ENCODE measurements at places on chromosomes 16 and 17.
A peak's percentile ranks its signal among the peaks of the same experiment; 100 is the strongest.

DNA sequence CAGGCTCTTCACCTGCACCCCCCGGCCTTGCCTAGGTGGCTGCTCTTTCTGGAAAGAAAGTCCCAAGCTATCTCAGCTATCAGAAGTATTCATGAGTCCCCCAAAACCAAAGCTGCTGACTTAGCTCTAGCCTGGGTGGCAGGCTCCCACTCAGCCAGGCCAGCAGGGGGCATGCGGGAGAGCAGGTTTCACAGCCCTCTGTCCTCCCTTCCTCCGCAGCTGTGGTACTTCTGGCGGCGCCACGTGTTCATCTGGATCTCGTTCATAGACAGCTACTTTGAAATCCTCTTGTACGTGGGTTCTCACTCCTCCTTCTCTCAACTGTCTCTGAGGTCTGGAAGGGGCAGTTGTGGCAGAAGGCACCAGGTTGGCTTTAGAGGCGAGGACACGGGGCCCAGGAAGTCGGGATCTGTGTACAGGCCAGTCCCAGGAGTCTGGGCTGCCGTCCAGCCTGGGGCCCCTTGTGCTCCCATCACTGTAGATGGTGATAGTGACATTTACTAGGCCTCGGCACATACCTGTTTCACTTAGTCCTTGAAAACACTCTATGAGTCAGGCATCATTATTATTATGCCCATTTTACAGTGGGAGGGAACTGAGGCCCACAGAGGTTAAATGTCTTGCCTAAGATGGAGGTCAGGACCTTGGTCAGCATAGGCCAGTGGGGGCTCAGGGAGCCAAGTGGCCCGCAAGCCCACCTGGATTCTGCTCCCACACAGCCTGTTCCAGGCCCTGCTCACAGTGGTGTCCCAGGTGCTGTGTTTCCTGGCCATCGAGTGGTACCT lies 12.9 kb downstream of the TRPV2 start:
- no peak for DNase-seq

- DNase-seq, result no peak
Measured at GRCh38 chr16:66926171-66926947, 1.0 kb upstream of the RRAD start.

GRCh38 chr17:41870627-41871026 lies 5.4 kb upstream of the KLHL11 start:
- DNase-seq, result no peak

GRCh38 chr16:84911486-84912216 lies 91.9 kb downstream of the CRISPLD2 start:
- DNase-seq, result no peak

GRCh38 chr16:89099905-89100304 lies 6.3 kb downstream of the ACSF3 start:
- no peak for DNase-seq

GRCh38 chr17:17015230-17015629 lies 27.0 kb upstream of the MPRIP start:
- DNase-seq, result no peak

DNA sequence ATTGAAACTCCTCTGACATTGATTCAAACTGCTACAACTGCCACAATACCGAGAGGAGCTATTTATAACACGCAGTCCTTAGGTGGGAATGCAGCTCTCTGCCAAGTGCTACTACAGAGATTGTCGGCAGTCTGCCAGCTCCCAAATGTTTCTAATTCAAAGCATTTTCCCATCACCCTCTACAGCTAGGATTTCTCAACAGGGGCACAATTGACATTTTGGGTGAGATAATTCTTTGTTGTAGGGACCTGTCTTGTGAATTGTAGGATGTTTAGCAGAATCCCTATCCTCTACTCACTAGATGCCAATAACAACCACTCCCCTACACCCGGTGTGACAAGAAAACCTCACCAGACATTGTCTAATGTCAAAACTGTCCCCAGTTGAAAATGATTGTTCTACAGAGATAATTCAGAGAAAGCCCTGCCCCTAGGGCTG lies 7.8 kb upstream of the N4BP1 start:
- DNase-seq, result no peak

GRCh38 chr16:85696781-85697180 lies 8.0 kb upstream of the GINS2 start:
- DNase-seq, result no peak

- no peak for DNase-seq
Measured at GRCh38 chr17:77364381-77364911, 223.7 kb downstream of the SEC14L1 start.

DNA sequence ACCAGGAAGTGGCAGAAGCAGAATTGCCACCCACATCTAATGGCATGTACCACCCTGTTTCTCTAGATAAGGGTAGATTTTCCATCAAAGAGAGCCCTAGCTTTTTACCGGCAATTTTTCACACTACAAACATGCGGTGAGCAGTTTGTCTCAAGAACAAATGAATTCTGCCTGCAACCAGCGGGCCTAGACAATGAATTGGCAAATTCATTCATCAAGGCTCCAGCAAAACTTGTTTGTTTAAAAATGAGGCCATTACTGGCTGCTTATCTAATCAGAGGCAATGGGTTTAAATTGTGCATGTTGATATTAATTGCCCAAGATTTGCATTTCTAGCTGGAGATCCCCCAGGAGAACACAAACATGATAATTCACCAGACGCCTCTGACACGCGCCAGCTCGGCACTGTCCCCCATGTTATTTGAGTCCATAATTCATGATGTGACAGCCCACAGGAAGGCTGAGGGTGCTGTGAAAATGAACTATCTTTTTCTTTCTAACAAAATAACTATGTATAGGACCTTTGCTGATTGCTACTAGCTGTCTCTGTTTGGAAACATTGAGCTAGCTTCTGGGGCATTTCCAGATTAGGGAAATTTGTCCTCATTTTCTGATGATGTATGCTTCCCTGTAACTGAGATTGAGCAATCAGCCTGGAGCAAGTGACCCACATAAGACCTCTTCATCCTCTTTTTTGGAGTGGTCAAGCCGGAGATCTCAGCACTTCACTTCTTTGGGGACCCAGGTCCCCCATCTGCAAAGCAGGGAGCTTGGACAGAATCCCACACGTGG lies 80.8 kb downstream of the CNGB1 start:
- DNase-seq, result no peak

GRCh38 chr16:17397499-17397891 lies 73.3 kb downstream of the XYLT1 start:
- DNase-seq, result no peak

- DNase-seq, result no peak
Measured at GRCh38 chr16:80375973-80376372, 164.8 kb upstream of the DYNLRB2 start.

GRCh38 chr16:7805686-7806396 lies 473.2 kb downstream of the RBFOX1 start:
- DNase-seq, result no peak

- DNase-seq, result no peak
Measured at GRCh38 chr16:56263711-56264608, 72.7 kb downstream of the GNAO1 start.

DNA sequence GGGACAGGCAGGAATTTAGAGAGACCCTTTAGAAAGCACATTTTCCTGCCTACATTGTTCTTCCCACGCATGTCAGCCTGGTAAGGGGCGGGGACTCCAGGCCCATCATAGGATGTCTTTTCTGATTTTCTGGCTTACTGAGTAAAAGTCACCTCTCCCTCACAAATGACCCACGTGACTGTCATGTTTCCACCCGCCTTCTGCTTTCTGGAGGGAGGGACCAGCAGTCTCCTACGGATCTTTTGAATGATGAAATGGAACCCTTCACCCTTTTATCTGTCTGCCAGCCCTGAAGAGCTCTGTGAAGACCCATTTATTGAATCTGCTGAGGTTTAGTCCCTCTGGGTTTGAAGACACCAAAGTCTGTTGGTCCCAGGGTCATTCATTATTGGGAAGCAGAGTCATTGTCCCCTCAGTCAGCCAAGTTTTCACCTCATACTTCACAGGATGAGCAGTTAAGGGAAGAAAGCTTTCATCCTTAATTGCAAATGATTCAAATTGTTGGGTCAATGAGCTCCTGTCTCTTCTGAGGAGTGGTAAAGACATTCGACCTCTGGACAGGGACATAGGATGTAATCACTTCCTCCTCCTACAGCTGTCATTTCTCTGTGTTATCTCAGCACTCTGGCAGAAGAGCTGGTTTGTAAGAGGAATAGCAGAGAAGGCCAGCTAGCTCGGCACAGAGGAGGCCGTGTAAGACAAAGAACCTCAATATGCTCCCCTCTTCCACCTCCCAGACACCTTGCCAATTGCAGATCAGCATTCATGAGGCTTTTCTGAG lies 446.1 kb downstream of the HS3ST3B1 start:
- no peak for DNase-seq

- DNase-seq, result no peak
Measured at GRCh38 chr17:27577121-27577761, 53.7 kb upstream of the LGALS9 start.

GRCh38 chr17:62824290-62825131 lies 16.4 kb upstream of the MARCHF10 start:
- DNase-seq, result peak; percentile 56

- DNase-seq, result no peak
Measured at GRCh38 chr17:78397681-78398101, 19.2 kb downstream of the PGS1 start.
